ENCODE measurements at places on chromosomes 13 and 19.

- DNase-seq: no peak
These were observed 1573.1 kb downstream of the EFNB2 start for GRCh38 chr13:104962411-104962810.

DNA sequence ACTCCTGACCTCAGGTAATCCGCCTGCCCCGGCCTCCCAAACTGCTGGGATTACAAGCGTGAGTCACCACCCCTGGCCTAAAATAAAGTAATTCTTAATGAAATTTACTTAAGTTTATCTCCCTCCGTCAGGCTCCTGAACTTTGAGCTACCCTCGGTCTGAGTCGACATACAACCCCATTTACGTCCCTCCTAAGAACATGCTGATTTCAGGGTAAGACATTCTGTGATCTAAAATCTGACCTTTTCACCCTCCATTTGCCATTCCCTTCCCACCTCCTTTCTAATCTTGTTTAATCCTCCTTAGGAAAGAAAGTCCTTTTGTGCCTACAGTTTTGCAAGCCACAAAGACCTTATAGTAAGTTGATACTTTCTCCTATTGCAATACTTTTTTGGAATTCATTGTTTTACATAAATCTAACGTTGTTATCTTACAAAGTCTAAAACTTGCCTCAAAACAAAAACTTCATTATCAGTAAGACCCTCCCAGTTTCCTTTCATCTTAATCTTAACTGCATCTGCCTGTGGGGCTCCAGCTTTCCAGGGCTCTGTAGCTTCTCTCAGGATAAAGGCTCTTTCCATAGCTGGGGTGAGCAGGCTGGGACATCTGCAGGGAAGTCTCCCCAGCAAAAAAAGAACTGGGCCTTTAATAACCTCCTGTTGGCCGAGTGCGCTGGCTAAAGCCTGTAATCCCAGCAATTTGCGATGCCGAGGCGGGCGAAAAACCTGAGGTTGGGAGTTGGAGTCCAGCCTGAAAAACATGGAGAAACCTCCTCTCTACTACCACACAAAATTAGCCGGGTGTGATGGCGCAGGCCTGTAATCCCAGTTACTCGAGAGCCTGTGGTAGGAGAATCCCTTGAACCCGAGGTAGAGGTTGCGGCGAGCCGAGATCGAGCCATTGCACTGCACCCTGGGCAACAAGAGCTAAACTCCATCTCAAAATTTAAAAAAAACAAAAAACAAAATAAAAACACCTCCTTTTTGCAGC, 143.1 kb downstream of the ZNF737 start:
- DNase-seq: no peak

- no peak for DNase-seq
These were observed 1550.8 kb upstream of the SLC10A2 start for GRCh38 chr13:104616990-104617389.

DNA sequence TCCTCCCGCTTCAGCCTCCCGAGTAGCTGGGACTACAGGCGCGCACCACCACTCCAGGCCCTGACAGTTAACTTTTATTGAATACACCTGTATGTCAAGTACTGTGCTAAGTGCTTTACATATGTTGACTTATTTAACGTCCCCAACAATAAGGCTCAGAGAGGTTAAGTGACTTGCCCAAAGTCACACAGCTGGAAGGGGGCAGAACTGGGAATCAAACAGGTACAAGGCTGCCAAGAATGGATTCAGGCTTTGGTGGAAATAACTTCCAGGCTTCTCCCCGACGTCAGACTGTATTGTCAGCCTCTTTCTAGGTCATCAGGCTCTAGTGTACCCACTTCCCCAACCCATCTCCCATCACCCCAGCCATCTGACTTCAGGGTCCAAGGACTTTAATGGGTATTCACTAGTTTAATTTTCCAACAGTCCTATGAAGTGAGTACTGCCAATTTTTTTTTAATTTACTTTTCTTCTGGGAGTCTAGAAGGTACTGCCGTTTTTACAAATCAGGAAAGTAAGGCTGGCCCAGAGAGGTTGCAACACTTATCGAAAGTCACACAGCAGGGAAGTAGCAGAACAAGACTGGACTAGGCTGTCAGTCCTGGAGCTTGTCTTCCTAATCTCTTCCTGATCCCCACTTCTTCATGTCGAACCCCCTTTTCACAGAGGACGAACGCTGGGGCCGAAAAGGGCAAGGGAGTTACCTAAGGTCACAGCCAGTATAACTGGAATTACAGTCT, 4.9 kb upstream of the CKM start:
- DNase-seq: no peak

- no peak for DNase-seq
These were observed 32.3 kb downstream of the COL4A1 start for GRCh38 chr13:110274687-110275086.

- DNase-seq: peak; percentile 99
These were observed 15.2 kb upstream of the MYO1F start for GRCh38 chr19:8592231-8593009.

All from effector CD8-positive, alpha-beta T cell (primary cell).